Non-pigmented ciliary epithelial cell (primary cell): ENCODE measurements at places on chromosomes 13 and 19.

DNA sequence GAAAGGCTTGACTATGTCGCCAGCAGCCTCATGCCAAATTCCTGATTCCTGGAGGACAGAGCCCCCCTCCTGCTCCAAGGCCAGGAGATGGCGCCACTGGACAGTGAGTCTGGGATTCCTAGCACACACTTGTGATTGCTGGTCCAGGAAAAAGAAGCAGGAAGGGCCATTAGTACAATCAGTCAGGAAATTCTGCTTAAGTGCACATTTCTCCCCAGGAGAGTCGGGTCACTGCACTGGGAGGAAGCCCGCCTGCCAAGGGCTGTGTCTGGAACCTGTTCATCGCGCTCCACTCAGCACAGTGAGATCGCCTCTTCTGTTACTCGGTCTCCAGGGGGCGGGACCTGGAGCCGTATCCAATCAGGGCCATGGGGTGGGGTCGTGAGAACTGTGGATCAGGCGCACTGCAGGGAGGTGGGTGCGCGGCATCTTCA lies 65.1 kb downstream of the ZNF823 start:
- no peak for DNase-seq

GRCh38 chr13:105200181-105200580 lies 1335.3 kb downstream of the EFNB2 start:
- DNase-seq: no peak

- no peak for DNase-seq
Observed at GRCh38 chr13:114147803-114148520, 15.5 kb upstream of the RASA3 start.

DNA sequence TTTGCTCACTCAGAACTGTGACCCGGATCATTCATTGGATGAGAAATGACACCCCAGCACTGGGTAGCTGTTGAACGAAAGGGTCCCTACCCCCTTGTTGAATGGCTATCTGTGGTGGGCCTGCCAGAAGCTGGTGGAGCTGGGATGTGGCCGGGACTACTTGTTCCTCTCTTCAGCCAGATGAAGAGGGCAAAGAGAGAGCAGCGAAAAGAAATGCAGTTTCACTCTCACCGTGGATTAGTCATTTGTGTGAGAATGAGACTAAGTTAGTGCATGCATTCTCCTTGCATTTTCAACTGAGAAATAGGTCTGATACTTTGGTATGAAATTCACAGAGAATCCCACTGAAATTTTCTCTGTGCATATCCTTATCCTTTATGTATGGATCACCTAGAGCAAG lies 553.1 kb downstream of the IRS2 start:
- DNase-seq: no peak

GRCh38 chr13:41032691-41033376 lies 13.7 kb upstream of the ELF1 start:
- no peak for DNase-seq

- no peak for DNase-seq
Observed at GRCh38 chr13:111623208-111623607, 302.8 kb downstream of the TEX29 start.

DNA sequence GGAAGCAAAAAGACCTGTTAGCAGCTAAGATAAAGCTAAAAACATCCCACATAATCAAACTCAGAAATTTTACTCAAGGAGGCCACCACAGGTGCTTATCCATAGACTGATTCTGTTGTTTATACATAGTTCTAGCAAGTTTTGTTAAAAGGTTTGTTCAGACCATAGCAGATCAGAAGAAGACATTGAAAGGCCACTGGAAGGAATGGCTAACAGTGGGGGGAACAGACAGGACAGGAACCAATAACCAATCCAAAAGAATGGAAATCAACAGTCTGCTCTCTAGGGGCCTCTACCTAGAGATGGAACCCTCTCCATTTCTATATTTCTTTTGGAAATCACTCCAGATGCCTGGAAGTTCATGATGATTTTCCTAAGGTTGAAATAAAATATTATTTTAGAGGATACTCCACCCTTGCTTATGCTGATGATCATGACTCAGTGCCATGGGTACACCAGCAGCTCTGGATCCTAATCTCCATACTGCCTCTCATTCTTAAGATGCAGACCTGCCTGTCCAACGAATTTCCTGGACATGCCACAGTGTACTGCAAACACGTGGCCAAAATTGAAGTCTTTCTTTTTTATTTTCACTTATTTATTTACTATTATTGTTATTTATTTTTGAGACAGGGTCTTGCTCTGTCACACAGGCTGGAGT lies 260.0 kb downstream of the MYO16 start:
- DNase-seq: no peak

DNA sequence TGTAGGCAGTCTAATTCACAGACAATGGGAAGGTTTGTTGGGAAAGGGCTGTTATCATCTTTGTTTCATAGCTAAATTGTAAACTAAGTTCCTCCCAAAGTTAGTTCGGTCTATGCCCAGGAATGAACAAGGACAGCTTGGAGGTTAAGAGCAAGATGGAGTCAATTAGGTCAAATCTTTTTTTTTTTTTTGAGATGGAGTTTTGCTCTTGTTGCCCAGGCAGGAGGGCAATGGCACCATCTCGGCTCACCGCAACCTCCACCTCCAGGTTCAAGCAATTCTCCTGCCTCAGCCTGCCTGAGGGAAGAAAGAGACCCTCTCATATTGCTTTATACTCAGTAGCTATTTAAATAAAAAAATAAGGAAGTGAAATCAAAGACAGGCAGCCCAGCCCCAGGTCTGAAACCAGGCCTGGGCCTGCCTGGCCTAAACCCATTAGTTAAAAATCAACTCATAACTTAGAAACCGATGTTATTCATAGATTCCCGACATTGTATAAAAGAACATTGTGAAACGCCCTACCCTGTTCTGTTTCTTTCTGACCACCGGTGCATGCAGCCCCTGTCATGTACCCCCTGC lies 297.4 kb upstream of the SGCG start:
- DNase-seq: no peak

DNA sequence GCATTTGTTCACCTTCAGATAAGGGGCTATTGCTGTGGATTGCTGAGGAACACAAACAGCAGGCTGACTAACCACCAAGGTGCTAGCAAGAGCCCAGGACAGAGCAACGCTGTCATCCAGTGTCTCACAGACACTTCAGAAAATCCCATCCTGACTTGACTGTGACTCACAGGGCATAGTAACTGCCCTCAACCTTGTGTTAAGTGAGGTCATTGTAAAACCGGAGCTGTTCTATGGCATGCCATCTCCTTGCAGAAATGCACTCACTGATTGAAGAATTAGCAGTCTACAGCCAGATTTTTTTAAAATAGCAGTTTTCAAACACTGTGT lies 51.1 kb downstream of the TNFRSF19 start:
- DNase-seq: peak; percentile 78

GRCh38 chr13:40876020-40876738 lies 86.8 kb downstream of the SLC25A15 start:
- no peak for DNase-seq

- DNase-seq: no peak
Observed at GRCh38 chr19:30593356-30593755, 221.2 kb downstream of the ZNF536 start.

DNA sequence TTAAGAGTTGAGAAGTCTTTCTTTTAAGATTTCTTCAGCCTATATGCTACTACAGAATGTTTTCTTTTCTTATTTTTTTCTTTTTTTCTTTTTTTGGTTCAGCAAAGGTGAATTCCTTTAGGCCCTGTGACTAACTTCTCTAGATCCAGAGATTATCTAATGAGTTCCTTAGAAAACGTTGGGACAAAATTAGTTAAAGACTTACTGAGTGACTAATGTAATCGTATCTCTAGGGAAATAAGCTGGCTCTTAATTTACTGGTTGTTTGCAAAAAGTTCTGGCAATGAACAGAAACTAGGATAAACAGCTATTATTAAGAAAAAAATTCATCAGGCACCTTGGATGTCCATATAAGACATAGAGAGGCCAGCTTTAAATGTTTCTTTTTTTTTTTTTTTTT lies 30.7 kb upstream of the CSNK1A1L start:
- DNase-seq: no peak

DNA sequence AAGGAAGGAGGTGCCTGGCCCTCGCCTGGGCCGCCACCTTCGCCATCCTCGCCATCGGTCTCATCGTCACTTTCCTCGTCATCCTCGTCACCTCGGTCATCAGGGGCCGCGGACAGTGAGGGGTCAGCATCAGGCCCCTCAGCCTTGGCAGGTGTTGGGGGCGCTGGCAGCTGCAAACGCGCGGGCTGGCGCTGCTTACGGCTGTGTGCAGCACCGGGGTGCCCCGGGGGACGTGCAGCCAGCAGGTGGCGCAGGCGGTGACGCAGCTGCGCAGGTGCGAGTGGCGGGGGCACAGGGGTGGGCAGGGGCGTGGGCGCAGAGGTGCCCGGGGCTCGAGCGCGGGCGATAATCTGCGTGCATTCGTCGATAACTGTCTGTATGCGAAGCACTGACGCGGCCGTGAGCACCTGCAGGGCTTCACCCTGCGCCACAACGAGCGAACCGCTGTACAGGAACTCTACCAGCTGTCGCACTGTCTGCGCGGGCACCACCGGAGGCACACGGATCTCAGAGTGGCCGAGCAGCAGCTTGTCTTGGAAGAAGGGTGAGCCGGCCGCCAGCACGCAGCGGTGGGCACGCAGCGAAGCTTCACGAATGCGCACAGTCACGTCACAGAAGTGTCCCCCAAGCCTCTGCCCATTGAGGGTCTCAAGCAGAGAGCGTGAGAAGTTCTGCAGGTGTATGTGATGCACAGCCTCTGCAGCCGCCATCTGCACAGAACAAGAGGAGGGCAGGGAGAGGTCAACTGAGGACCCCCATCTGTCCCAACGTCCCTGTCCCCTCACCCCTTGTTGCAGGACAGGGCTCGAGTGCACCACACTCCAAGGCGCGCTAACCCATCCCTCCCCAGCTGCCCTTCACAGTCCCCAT lies 2.4 kb downstream of the ZBTB45 start:
- DNase-seq: no peak

- DNase-seq: peak; percentile 27
Observed at GRCh38 chr13:45209229-45209628, 8.4 kb upstream of the KCTD4 start.
